NCI-H460 (cell line): ENCODE measurements at places on chromosomes 7 and 10. TPM values are rescaled to one million over a fixed set of nuclear protein-coding genes. Genes with fewer than 3 reads are reported as not detected.

The NODAL gene
- total RNA-seq: not detected in 2 replicates

The GNGT1 gene
- 0.47 and 0.61 TPM in 2 replicates for total RNA-seq

The PAX4 gene
- not detected in 2 replicates for total RNA-seq

The ZPBP gene
- not detected in 2 replicates for total RNA-seq

The TRIM73 gene
- 0.78 and 1.4 TPM in 2 replicates for total RNA-seq

The GIMAP1 gene
- total RNA-seq: not detected in 2 replicates

The GRID2IP gene
- not detected in 2 replicates for total RNA-seq

The AKR1C8 gene
- 0.10 TPM in 1 of 2 replicates, not detected in the other for total RNA-seq

The DDX56 gene
- total RNA-seq: 84.7 and 98.8 TPM in 2 replicates

The SEMA3C gene
- total RNA-seq: 8.2 and 9.2 TPM in 2 replicates

The OR9A2 gene
- not detected in 2 replicates for total RNA-seq

The ANKRD1 gene
- 6.8 and 8.2 TPM in 2 replicates for total RNA-seq

The UTF1 gene
- total RNA-seq: not detected in 2 replicates
